ENCODE measurements at places on chromosomes 2 and 18.

GRCh38 chr2:190615555-190616200 is 33.2 kb upstream of the NAB1 start:
- DNase-seq, result no peak

GRCh38 chr18:7452331-7452730 is 114.8 kb upstream of the PTPRM start:
- no peak for DNase-seq

- no peak for DNase-seq
These were observed 222.5 kb upstream of the COPS8 start for GRCh38 chr2:236862961-236863728.

DNA sequence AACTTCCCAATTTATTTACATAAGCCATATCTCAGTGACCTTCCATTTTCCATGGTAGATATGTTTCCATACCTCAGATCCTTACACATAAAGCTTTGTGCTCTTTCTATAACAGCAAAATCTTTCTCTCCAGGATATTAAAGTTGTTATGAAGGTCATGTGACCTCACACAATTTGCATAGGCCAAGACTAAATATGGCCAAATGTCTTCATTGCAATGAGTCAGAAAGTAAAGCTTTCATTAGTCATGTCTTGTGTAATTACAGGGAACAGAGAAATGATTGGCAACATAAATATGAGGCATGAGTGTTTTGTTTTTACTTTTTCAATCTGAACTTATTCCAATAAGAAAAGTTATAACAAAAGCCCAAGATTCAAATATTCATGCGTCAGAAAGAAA is 243.5 kb downstream of the ASXL3 start:
- no peak for DNase-seq

DNA sequence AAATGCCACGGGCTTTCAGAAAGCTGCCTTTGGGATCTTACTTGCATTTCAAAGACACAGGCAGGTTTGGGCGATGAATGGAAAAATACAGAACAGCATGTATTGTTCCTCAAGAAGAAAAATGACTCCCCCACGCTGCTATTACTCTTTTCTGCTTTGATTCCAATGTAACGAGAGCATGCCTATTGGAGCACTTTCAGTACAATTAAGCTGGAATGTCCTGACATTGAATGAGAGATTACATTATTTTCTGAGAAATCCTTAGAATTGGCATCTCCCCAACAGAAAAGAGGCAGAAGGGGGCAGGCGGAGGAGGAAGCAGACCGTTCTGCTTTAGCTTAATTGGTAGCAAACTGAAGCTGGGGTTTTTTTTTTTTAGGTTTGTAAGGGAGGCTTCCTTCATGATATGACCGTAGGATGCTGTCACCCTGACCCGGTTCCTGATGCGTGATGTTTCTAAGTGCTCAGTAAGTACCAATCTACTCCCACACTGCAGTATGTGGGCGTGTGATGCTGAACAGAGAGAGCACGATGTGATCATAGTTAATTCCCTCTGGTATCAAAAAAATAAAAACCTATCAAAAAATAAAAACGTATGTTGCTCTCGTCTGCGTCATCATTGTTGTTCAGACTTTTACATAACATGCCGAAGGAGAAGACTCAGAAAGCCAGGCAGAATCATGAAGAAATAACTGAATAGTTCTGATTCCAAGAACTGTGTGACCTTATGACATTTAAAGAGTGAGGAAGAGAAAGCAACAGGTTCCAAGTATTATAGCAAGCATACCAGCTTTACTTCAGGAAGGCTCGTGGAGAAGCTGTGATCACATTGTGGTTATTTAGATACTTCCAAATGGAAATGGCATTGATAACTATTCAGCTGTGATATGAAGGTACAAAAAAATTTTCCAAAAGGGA is 40.5 kb downstream of the LONRF2 start:
- peak; percentile 34 for DNase-seq

DNA sequence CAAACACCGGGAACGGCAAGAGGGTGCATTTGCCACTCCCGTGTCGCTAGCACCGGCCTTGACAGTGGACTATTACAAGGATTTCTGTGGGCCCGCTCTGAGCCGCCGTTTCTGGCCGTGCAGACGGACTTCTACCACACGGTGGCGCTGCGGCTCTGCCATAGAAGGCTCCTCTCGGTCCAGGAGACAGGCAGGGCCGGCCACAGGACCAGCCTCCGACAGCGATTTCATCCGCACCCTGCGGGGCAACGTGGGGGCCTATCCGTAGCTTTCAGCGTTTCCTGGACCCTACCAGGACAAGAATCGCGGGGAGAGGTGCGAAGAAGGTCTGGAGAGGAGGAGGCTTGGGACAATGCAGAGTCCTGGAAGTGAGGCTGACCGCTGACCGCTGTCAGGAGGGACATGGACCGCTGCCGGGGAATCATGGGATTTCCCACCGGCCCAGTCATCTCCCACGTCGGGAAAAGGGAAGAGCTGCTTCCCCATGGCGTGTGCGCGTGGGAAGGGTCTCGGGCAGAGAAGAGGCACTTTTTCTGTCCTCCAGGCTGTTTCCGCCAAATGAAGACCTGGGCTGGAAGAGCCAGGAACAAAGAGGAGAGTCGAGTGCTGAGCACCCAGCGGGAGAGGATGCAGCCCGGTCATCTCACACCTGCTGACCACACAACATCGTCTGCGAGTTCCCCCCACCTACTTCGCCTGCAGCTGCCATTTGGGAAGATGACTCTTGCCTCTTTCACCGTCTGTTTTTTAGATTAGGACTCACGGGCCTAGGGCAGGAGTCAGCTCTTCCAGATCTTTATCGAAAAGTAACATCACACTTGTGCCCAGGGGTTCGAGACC is 35.5 kb upstream of the HAAO start:
- no peak for DNase-seq

- DNase-seq, result no peak
These were observed 17.3 kb downstream of the ESPNL start for GRCh38 chr2:238117199-238118154.

DNA sequence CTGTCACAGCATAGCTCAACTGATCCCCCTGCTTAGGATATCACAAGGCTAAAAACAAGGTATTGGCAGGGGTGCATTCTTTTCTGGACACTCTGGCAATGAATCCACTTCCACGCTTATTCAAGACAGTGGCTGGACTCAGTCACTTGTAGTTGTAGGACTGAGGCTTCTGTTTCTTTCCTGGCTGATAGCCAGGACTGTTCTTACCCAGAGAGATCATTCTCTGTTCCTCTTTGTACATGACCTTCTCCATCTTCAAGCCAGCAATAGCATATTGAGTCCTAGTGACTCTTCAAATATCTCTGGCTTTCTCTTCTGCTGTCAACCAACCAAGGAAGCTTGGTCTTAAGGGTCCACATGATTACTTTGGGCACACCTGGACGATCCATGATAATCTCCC is 241.3 kb downstream of the RBM43 start:
- DNase-seq, result no peak

GRCh38 chr2:124480958-124481357 is 455.9 kb downstream of the CNTNAP5 start:
- no peak for DNase-seq

- no peak for DNase-seq
These were observed 268.3 kb upstream of the REG3G start for GRCh38 chr2:78757191-78757590.

GRCh38 chr18:35464831-35465279 is 32.9 kb downstream of the INO80C start:
- DNase-seq, result no peak

- no peak for DNase-seq
These were observed 69.4 kb upstream of the UBE2E3 start for GRCh38 chr2:180910831-180911665.

- DNase-seq, result no peak
These were observed 60.7 kb downstream of the WDR7 start for GRCh38 chr18:56711708-56712445.

DNA sequence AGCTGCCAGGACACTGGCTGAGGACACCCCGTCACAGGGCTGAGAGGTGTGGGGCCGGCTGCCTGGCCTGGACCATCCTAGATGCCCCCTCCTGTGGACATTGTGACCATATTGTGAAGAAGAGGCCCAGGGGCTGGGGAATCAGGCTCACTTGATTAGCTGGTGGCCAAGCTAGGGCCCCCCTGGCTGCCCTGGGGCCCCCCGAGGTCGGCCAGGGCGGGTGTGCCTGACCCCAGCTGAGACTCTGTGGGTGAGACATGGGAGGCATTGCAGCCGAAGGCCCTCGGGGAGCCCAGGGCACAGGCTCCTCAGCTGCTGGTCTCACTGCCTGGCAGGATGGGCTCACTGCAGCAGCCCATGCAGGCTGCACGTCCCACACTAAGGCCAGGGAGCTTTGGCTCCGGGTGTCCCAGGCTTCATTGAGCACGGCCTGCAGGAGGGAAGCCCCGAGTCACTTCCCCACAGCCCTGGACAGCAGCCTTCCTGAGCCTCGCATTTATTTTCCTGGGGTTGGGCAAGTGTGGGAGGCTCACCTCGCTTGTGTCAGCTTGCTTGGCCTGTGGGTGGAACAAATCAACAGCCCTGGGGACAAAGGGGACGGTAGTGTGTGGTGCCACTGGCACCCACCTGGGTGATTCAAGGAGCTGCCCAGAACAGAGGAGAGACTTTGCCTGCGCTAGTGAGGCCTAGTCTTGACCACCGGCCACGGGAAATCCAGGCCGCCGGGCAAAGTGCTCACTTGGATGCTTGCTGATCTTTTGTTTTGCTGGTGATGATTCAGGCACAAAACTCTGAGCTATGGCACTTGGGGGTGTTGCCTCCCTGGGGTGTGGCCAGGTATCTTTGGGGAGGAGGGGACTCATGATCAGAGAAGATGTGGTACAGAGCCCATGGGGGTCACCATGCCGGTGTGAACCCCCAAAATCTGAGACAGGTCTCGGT is 1.3 kb downstream of the GAL3ST2 start:
- no peak for DNase-seq

DNA sequence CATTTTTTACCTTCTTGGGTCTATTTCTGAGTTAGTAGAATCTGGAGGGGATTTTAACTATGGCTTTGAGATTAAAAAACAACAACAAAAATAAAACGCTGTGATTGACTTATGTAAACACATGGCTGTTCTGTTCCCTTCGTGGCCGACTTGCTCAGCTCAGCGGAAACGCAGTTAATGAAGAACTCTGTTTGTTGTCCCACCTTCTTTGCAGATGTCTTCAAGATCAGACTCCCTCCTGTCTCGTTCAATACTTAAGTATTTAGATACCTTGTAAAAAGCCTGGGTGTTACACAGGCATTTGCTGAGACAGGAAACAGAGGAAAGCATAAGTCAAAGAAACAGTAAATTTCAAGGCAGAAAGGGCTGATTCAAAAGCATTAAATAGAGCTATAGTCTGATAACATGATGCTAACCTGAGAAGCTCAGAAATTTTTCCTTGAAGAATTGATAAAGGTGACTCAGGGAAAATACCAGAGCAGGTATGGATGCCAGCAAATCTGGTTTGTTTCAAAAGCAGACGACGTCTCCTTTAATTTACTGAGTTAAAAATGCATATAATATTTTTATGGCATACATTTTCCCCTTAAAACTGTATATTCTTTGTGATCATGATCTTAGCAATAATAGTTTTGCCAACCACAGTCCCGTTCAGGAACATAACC is 21.7 kb upstream of the POLI start:
- no peak for DNase-seq

- no peak for DNase-seq
These were observed 754.0 kb upstream of the SOX11 start for GRCh38 chr2:4938206-4938605.

GRCh38 chr2:182585001-182585400 is 131.1 kb upstream of the DNAJC10 start:
- DNase-seq, result no peak

- DNase-seq, result peak; percentile 10
These were observed 193.4 kb downstream of the TDRD15 start for GRCh38 chr2:21317131-21317530.

- DNase-seq, result no peak
These were observed 382.7 kb upstream of the SALL3 start for GRCh38 chr18:78596794-78597345.

DNA sequence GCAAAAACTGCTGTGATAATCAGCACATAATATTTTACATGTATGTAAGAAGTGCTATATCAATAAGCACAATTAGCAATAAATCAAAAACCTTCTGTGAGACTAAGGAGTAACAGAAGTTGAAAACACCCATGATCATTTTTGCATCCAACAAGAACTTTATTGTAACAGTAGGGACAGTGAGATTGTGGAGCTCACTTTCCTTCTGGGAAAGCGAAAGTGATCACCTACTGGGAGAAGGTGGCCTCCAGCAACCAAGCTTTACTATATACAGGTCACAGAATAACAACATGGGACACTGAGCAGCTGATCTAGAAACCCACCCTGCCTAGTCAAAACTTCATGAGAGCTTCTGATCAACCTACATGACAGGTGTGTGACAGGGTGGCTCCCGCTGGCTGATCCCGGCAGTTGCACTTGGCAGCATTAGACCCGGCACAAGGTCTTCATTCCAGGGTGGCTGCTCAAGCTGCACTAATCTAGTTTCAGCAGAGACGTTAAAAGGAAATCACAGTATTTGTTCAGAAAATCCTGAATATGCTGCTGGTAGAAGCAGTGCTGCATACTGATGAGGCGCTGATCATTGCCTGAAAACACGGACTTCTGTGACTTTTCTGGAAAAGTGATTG is 63.5 kb upstream of the ARL5A start:
- no peak for DNase-seq

GRCh38 chr18:34802959-34803358 is 92.9 kb downstream of the DTNA start:
- DNase-seq, result no peak

GRCh38 chr2:109260886-109261700 is 132.1 kb downstream of the SH3RF3 start:
- no peak for DNase-seq

DNA sequence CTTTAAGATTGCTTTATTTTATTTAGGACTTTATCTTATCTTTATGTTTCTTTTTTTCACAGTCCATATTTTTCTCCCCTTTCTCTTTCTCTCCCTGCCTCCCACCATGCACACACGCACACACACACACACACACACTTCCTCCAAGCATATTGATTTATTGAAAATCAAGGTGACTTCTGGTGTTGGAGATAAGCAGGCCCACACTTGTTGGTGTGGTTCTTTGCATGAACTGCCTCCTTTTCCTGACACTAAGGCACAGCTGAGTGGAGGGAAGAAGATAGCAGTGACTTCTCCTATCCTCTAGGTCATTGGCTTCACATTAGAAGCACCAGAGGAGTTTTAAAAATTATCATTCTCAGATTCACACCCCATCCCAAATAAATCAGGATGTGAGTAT is 18.0 kb downstream of the TBR1 start:
- DNase-seq, result no peak

- no peak for DNase-seq
These were observed 66.7 kb upstream of the SH3BP4 start for GRCh38 chr2:234885118-234885517.

Data from glomerular endothelial cell (primary cell).